RPMI7951 (cell line): ENCODE measurements at places on chromosomes 5 and 9. TPM values are rescaled to one million over a fixed set of nuclear protein-coding genes. Genes with fewer than 3 reads are reported as not detected.

GRCh38 chr5:136228136-136228757 lies 35.3 kb upstream of the SMIM32 start:
- no peak for DNase-seq

DNA sequence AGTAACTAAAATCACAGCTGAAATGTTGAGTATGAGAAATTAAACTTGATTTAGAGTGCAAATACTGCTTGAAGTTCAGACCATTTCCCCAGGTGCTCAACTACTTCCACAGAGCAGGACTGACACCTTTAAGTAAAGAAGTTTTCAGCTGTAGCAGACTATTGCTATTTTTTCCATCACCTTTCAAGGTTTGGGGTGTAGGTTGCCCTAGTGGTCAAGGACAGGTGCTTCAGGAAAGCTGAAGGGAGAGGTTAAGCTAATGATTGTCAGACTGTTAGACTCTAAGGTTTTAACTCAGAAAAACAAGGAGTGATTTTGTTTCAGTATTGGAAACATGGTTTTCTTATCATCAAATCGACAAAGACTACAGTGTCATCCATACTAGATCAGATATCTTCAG lies 162.1 kb downstream of the CCDC192 start:
- DNase-seq = no peak

- DNase-seq = no peak
Measured at GRCh38 chr9:38685535-38685934, 34.4 kb downstream of the FAM240B start.

GRCh38 chr5:155783246-155783645 lies 543.7 kb upstream of the SGCD start:
- no peak for DNase-seq

Gene KIF3A
- 4.4 and 4.6 TPM in 2 replicates for total RNA-seq

- DNase-seq = no peak
Measured at GRCh38 chr5:84861306-84861705, 476.6 kb upstream of the EDIL3 start.

- peak; percentile 4 for DNase-seq
Measured at GRCh38 chr9:93531374-93531773, 45.0 kb upstream of the PHF2 start.

- DNase-seq = no peak
Measured at GRCh38 chr5:124182133-124182532, 564.3 kb downstream of the ZNF608 start.

GRCh38 chr5:176944268-176944667 lies 45.1 kb upstream of the HK3 start:
- no peak for DNase-seq

DNA sequence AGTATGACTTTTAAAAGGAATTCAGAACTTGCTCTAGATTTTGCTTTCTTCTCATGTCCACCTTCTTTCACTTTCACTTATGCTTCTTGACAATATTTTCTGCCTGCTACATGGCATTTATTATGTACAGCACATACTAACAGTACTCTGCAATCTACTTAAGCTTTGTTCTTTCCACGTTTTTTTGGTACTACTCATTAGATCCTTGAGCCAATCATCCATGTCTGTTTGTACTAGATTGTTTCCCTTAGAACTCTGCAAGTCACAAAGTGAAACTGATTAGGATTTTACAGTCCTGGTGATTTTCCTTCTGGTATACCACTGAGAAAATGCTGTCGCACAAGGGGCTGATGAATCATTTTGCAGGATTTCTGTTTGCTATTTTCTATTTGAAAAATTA lies 78.3 kb downstream of the PARP8 start:
- DNase-seq = peak; percentile 53

DNA sequence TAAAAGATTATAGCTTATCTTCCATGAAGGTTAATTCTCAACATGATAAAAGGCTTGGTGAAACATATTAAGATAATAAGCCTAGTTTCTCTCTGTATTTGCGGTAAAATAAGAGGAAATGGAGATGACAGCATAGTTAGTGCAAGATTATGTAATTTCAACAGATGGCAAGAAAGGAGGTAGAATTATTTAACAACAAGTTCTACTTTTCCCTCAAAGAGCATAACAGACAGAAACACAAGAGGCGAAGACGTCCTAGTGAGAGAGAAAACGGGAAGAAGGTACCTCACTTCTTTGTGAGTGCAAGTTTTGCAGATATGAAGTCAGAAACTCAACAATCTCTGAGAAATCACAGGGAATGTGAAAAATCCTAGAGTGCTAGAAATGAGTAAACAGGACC lies 144.8 kb upstream of the ADCY2 start:
- DNase-seq = no peak

GRCh38 chr5:322281-322941 lies 897 bp downstream of the AHRR start:
- DNase-seq = peak; percentile 79

DNA sequence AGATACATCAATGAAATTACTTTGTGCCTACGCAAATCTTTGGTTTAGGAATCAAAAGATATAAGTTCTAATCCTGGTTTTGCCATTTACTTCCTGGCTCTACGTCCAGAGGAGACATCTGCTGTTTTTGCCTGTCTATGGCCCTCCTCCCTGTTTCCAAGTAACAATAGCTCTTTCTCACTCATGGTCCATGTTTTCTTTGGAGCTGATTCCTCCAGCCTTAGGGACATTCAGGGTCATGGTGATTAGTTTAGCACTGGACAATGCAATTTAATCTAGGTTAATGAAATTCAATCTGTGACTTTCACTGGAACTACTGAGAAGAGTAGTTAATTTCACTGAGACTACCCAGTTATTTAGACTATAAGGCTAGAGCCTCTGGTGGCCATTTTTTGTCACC lies 170.6 kb downstream of the SEMA6A start:
- no peak for DNase-seq

GRCh38 chr9:114723931-114724330 lies 41.9 kb upstream of the TEX48 start:
- DNase-seq = no peak

Gene AGXT2
- not detected in 2 replicates for total RNA-seq

Gene FCHO2
- total RNA-seq = 9.6 and 12.0 TPM in 2 replicates

GRCh38 chr9:87282538-87282937 lies 215.1 kb upstream of the DAPK1 start:
- no peak for DNase-seq

DNA sequence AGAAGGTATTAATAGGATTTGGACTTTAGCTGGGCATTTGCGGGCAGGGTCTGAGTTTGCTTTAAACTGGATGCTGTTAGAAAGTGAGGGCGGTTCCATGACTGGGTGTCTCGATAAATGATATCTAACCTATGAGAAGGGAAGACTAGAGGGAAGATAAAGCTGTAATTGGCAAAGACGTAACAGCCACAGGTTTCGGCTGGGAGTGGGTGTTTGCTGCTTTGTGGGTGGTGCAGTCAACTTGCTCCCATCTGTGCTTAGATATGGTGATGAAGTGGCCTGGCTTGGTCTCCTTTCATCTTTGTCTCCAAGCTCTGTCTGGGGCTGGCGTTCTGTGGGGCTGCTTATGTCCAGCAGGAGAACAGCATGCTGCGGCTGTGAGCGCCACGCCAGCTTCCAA lies 23.3 kb downstream of the OR2V1 start:
- DNase-seq = no peak

DNA sequence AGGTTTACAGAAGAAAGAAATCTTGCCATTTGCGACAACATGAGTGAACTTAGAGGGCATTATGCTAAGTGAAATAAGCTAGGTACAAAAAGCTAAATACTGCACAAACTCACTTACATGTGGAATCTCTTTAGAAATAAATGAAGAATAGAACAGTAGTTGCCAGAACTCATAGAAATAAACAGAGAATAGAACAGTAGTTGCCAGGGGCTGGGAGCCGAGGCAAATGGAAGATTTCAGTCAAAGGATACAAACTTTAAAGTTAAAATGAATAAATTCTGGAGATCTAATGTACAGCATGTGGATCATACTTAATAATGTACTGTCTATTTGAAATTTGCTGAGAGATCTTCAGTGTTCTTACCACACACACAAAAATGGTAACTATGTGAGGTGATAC lies 63.4 kb downstream of the FAM81B start:
- no peak for DNase-seq

GRCh38 chr5:113612060-113612496 lies 98.6 kb downstream of the YTHDC2 start:
- peak; percentile 34 for DNase-seq
